CD4-positive, alpha-beta T cell treated with Interleukin-2 at 100 ng/mL for 4 hours (primary cell): ENCODE measurements at places on chromosomes 4 and X.

- DNase-seq = no peak
These were observed 85.7 kb downstream of the MFAP3L start for GRCh38 chr4:169940460-169940859.

DNA sequence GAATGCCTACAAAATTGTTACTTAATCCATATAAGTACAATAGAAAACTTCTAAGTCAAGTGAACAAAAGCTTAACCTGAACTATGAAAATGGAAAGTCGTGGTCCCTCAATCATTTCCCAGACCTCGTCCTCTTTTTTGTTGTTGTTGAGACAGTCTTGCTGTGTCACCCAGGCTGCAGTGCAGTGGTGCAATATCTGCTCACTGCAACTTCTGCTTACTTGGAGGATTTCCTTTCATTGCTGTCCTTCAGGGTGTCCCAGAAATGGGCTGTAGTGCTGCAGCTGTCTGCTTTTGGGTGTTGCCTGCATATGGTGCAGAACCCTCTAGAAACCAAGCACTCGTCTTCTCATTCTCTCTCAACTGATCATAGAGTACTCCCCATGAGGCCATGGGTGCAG is 75.0 kb upstream of the IL2 start:
- no peak for DNase-seq

DNA sequence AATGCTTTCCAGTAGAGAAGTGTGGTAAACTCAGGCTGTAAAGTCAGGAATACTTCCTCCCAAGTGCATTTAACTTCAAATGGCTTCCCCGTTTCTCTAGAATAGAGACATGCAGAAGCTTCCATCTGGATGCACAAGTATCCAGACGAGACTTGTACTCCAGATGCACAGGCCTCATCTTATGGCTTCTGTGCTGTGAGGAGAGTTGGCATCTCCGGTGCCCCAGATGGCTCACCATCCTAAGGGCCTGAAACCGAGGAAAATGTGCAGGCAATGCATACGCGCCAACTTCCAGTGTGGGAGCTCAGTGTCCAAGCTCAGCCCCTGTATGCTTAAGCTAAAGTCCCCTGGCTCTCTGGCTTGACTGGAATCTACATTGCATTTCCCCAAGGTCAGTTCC is 184.0 kb upstream of the TBL1X start:
- DNase-seq = no peak

GRCh38 chr4:150286656-150287055 is 208.4 kb downstream of the DCLK2 start:
- no peak for DNase-seq

DNA sequence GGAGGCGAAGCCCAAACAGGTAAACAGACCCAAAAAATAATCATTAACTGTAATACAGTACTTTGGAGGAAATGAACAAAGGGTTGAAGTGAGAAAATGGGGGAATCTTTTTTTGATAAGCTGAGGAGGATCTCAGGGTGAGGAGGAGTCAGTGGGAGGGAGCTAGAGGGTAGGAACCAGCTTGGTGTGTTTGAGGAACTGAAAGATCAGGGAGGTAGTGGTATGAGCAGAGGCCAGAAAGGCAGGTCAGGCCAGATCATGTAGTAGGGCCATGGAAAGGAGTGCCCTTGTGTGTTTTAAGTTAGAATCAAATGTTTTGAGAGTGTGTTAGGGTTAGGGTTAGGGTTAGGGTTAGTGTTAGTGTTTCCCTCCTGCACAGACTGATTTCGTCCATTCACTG is 48.8 kb downstream of the PPP2R2C start:
- DNase-seq = no peak

DNA sequence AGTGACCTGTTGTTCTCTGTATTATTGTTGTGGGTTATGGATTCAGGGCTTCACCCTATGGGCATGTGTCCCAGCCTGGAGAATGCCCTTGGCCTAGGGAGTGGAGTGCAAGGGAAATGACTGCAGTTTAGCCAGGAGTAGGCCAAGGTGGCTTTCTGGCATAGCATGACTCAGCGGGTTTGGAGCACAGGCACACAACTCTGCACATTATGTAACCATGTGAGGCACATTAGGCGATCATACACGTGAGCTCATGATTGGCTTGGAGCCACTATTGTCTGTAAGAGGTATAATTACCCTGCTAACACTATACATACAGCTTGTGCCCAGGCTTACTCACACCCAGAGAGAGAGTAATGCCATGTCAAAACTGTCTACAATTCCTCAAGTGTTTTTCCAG is 35.1 kb upstream of the TACR3 start:
- no peak for DNase-seq

- no peak for DNase-seq
These were observed 627 bp downstream of the CDKN2AIP start for GRCh38 chr4:183445097-183445428.

DNA sequence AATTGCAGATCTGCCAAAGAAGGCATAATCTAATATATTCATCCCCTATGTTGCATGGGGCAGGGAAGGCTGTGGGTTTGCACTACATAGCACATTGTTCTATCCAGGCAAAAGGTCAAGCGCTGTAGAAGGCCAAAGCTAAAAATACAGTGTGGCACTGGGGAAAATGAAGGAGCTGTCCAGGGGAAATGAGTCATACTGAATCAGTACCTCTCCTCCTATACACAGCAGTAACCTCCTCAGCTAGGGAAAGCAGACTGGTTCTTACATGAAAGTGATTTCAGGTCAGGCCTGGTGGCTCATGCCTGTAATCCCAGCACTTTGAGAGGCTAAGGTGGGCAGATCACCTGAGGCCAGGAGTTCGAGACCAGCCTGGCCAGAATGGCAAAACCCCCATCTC is 31.0 kb upstream of the SLC25A4 start:
- DNase-seq = no peak

GRCh38 chr4:43458293-43458692 is 565.8 kb downstream of the GRXCR1 start:
- no peak for DNase-seq

DNA sequence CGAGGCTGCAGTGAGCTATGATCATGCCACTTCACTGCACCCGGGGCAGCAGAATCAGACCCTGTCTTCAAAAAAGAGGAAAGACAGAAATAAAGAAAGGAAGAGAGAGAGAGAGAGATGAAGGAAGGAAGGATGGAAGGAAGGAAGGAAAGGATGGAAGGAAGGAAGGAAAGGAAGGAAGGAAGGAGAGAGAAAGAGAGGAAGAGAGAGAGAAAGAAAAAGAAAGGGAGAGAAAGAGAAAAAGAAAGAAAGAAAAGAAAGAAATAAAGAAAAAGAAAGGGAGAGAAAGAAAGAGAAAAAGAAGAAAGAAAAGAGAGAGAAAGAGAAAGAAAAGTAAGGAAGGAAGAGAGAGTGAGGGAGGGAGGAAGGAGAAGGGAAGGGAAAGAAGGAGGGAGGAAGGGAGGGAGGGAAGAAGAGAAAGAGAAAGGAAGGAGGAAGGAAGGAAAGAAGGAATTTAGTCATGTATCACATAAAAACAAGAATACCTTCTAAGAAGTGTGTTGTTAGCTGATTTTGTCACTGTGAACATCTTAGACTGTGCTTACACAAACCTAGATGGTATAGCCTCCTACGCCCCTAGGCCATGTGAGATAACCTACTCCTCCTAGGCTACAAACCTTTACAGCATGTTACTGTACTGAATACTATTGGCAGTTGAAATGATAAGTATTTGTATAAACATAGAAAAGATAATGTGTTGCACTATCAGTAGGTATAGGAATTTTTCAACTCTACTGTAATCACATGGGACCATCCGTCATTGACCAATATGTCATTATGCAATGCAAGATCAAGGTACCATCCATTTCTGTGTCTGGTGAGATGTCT is 17.4 kb upstream of the AFF1 start:
- no peak for DNase-seq

DNA sequence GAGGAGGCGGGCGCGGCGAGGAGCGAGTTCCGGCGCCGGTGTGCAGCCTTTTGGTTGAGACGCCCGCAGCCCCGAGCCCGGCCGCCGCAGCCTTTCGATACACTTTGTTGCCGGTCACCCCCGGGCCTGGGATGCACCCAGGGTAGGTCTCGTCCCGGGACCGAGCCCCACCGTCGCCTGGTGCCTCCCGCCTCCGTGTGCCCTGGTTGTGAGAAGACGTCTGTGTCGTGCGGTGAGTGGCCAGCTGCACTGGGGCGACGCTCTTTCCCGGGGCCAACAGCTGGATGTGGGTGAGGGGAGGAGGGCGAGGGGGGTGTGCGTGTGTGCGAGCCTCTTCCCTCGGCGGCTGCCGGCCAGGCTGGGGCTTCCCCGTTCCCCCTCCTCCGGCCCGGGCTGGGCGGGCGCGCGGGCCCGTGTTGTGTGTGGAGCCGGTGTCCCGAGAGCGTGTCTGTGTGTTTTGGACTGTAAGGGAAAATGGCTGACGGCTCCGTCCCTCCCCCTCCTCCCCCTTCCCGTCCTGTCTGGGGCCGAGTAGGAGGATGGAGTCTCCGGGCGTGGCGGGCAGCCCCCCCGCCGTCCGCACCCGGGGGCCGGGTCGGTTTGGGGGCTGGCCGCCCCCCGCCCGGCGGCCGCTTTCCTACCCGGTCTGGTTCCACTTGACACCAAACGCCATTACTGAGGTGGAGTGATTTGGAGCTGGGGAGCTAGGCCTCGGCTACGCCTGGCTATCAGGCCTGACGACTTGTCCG is 807 bp downstream of the USP9X start:
- peak; percentile 7 for DNase-seq

DNA sequence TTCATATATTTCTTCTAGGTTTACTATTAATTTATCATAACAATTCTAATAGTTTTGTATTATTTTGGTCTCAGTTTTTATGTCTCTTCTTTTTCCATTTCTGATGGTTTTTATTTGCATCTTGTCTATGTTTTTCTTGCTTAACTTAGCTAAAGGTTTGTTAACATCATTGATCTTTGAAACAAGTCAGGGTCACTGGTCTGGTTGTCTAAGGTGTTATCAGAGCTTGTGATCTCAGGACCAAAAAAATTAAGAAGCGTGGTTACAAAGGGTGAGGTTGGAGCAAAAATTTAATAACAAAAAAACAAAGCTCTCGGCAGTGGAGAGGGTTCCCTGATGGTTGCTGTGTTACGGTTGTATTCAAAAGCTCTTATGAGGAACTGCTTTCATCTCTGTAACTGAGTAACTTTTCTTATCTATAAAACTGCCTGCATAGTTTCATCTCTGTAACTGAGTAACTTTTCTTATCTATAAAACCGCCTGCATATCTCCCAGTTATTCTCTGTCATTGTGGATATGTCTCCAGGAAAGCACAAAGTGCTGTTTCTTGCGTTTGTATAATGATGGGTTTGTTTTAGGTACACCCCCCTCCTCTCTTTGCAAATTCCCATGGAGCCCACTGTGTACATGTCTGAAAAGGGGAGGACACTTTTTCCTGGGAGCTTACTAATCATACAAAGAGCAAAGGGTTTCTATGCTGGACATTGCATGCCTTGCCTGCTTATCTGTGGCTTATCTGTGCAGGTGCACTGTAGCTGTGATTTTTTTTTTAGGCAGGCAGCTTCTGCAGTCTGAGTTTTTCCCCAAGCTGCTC is 62.4 kb upstream of the UGT2B15 start:
- DNase-seq = no peak

DNA sequence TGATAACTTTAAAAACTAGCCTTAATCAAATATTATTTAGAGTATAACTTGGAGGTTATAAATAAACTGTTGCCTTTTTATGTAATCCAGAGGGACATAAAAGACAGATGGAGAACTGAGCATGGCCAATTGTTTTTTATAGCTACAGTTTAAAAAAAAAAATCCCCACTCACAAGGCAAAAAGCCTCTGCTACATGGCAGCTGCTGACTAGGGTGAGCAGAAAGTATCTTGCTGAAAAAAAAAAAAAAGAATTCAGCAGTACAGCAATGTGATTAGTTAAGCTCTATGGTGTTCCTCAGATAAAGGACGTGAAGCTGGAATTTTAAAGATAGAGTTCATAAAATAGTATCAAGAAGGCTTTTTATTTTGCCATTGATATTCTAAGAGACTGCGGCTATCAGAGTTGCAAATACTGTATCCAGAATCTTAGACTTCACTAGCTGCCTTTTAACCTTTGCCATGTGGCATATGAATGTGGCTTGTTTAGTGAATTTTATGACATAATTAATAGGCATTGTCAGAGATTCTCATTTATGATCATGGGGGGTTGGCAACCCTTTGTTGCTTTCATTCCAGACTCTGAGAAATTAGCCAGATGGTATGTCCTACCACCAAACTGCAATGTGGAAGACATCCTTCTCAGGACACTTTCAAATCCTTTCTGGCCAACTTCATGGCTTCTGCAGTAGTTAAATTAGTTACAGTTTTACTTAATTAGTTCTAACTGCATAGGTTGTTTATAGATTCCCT is 498.0 kb downstream of the STPG2 start:
- DNase-seq = no peak

GRCh38 chr4:978957-979701 is 5.8 kb upstream of the DGKQ start:
- DNase-seq = no peak

GRCh38 chr4:79723507-79723906 is 315.5 kb upstream of the GK2 start:
- DNase-seq = no peak

GRCh38 chr4:90211174-90211573 is 84.0 kb downstream of the CCSER1 start:
- no peak for DNase-seq

- DNase-seq = peak; percentile 83
These were observed 9.3 kb upstream of the GPRIN3 start for GRCh38 chr4:89316931-89317366.

DNA sequence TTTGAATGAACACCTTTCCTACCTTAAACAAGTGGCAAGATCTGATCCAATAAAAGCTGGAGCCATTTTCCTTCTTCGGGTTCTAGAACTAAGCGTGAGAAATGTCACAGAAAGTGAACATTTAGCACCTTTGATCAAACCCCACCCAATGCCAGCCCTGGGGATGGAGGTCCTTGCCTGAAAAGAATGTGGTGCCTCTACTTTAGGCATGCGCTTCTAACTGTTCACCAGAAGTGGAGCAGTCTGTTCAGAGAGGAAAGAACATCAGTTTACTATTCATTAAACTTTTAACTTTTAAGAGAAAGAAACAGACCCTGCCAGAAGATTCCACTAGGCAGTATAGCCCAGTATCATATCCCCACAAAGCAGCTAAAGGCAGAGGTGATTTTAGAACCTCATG is 75.9 kb downstream of the INTS12 start:
- no peak for DNase-seq

DNA sequence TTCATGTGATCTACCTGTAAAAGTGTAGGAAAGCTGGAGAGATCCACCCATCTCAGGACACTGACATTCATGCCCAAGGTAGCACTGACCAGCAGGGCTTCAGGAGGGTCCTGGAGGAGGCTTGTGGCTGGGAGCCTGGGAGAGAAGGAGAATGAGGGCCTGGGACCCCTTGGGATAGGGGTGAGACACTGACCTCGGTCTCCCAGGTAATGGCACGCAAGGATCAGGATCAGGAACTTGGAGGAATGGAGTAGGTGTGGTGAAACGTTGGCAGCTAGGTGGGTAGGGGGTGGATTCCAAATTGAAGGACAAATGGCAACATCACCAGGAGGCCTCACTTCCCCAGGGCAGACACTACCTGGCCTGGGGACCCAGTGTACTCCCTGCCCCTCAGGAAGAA is 12.4 kb upstream of the RGS12 start:
- DNase-seq = no peak

DNA sequence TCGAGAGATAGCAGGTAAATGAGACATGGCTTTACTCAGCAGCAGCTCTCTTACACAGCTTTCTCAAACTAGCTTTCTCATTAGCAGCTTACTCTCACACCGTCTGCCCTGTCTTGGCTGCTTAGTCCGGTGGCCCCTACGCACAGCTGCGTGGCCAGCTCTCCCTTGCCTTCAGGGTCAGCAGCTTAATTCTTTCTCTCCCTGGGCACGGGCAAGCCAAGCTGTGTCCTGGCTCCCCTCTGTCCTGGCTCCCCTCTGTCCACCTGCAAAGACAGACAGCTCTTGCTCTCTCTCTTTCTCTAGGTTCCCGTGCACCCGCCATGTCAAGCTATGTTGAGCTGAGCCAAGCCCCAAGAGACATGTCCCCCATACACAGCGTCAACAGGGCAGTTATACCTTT is 39.4 kb downstream of the ZNF185 start:
- DNase-seq = no peak
